GM23248 (cell line): ENCODE measurements at places on chromosomes 11 and 22. TPM values are rescaled to one million over a fixed set of nuclear protein-coding genes. Genes with fewer than 3 reads are reported as not detected.

DNA sequence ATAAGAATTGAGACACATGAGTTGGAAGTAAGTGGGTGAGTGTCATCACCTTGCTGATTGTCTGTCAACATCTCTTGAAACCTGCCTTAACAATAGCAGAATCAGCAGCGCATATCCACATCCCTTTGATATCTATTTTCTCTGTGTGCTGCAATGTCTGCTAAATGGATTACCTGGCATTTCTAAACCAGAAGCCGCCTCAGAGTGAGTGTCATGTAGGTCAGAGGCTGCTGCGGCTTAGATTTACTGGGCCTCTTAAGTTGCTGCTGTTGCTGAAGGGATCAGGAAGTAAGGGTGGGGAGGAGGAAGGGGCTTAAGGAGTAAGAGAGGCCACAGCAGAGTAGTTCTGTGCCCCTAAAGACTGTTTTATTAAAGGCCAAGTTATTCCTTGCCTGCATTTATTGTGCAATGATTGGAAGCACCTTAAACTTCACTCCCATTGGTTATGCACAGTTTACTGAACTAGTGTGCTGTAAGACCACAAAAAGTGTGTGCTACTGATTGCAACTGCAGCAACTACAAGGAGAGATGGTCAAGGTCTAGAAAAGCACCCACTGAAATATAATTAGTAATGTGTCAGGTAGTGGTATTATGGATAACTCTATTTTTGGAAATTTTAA, 29.8 kb upstream of the TMEM41B start:
- DNase-seq: no peak

The MRGPRD gene
- total RNA-seq: not detected in 2 replicates

GRCh38 chr22:22009661-22010060, 27.1 kb upstream of the TOP3B start:
- DNase-seq: peak; percentile 47

DNA sequence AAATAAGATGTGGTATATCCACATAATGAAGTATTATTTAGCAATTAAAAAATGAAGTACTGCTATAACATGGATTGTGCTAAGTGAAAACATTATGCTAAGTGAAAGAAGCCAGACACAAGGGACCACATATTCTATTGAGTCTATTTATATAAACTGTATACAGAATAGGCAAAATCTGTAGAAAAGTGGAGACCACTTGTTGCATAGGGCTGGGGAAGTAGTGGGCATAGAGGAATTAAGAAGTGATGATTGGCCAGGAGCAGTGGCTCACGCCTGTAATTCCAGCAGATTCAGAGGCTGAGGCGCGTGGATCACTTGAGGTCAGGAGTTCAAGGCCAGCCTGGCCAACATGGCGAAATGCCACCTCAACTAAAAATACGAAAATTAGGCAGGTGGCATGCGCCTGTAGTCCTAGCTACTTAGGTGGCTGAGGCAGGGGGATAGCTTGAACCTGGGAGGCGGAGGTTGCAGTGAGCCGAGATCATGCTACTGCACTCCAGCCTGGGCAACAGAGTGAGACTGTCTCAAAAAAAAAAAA, 109.6 kb downstream of the RBFOX2 start:
- no peak for DNase-seq

DNA sequence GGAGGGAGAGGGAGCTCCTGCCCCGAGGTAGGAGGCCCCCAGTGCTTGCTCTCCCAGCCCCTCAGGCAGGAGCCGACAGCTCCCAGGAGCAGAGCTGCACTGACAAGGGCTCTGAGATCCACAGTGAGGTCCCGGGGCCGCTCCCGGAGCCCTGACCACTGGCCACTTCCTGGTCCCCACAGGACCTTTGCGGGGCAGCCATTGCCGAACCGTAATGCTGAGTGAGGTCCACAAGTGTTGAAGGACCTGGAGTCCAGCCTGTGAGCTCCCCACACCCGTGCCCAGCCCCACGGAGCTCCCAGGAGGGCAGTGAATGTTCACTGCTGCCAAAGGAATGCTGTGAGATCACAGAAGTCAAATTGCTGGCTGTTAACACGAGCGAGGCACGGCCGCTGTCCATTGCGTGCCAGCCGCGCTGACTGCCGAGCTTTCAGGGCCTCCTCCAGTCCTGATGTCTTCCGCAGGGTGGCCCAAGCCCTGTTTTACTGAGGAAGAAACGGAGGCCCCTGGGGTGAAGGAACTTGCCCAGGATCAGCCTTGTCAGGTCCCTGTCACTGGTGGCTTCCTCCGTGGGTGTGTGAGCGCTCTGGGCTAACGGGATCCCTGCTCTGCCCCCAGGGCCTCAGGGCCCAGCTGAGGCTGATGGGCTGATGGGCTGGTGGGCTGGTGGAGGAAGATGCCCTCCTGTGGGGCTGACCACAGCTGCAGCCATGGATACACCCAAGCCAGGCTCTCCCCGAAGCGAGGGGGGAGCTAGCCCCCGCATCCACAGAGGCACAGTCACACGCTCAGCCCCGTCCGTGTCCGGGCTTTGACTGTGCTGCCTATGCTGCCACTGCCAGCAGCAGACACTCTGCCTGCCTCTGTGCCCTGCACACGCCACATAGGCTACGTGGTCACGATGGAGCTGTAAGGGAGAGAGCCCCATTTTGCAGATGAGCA, 70.8 kb downstream of the WNT7B start:
- DNase-seq: peak; percentile 91

The CD3G gene
- not detected in 2 replicates for total RNA-seq

- no peak for DNase-seq
Measured at GRCh38 chr11:788953-789940, 643 bp downstream of the CEND1 start.

- DNase-seq: peak; percentile 95
Measured at GRCh38 chr22:31646186-31647019, 15.6 kb downstream of the PISD start.
